COLO829 (cell line): ENCODE measurements at places on chromosomes 3 and 15.

DNA sequence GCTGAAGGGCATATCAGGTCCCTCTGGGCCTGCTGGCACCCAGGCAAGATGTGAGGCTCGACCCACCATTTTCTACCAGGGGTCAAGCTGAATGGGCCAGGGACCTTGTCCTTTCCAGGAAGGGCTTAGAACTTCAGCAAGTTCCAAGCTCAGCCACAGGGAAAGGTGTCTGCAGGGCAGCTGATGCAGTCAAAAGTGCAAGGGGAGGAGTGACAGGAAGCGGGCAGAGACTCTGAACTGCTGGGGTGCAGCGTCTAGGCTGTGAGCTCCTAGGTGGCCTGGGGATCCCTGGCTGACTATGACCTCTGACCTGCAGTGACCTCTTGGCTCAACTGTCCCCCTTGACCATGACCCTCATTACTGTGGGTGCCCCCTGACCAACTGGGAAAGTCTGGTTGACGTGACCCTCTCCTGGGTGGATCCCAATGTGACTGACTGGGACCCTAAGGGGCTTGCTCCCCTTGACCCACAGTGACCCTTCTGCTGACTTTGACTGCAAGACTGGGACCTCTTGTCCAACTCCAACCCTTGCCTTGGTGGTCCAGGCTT, 14.4 kb upstream of the SEC13 start:
- DNase-seq, result no peak

DNA sequence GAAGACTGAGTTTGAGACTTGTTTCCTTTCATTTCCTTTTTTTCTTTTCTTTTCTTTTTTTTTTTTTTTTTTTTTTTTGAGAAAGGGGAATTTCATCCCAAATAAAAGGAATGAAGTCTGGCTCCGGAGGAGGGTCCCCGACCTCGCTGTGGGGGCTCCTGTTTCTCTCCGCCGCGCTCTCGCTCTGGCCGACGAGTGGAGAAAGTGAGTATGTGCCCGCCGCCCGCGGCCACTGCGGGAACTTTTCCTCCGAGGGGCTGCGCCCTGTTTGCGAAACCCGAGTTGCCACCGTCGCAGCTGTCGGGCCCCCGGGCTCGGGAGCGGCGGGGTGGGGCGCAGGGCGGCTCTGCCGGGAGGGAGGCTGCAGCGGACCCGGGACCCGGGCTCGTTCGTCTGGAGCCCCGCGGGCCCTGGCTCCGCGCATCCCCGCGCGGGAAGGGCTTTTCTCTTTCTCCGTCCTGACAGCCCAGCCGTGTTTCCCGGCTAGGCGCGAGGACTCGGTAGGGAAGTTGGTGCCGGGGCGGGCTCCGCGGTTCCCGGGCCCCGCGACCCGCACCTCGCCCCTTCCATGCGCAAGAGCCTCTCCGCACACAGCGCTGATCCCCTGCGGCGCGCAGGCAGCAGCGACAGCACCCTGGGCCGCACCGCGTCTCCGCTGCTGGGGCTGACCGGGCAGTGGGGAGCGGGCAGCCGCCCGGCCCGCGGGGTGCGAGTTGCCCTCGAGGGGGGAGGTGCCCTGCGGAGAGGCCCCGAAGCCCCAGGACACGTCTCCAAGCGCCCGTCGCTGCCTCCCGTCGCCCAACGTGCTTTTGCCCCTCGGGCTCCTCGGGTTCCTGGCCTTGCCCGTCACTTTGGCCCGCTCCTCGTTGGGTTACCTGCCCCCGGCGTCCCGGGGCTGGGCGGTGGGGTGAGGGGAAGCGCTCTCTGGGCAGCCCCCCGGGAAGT, 1.4 kb downstream of the IGF1R start:
- DNase-seq, result no peak

- no peak for DNase-seq
Measured at GRCh38 chr3:113150250-113150649, 61.1 kb upstream of the BOC start.

- no peak for DNase-seq
Measured at GRCh38 chr15:27675571-27675970, 423.5 kb downstream of the OCA2 start.

- DNase-seq, result no peak
Measured at GRCh38 chr15:74129586-74130154, 716 bp upstream of the ISLR2 start.

- DNase-seq, result no peak
Measured at GRCh38 chr3:115627180-115628074, 4.1 kb downstream of the GAP43 start.

- DNase-seq, result no peak
Measured at GRCh38 chr15:73946795-73947370, 20.6 kb downstream of the LOXL1 start.

DNA sequence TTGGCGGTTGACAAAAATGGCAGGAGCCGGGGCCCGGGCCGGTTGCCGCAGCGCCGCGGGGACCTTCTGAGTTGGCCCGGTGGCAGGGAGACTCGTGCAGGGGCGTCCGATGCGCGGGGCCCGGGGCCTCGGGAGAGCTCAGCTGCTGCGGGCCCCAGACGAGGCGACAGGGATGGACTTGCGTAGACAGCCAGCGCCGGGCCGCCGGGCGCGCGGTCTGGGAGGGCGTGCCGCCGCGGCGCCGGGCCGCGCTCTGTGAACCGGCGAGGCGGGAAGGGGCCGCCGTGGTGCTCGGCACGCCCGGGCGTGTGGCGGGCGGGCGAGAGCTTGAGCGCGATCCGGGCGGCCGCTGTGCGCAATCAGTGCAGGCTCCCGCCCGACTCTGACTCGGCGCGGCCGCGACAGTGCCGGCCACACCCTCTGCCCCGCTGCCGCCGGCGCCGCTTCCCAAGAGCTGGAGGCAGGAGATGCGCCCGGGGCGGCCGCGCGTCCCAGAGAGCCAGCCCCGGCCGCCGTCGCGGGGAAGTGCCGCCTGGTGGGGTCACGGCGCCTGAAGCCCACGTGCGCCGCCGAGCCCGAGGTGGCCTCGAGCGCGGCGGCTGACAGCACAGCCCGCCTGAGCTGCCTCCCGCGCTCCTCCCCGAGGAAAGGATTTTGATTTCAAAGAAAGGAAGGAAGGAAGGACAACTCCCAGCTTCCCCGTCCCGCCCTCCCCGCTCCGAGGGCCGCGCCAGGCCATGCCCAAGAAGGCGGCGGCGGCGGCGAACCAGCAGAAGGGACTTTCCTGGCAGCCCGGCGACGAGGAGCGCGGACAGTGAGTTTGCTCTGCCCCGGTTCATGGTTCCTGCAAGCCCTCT, 657 bp downstream of the TLNRD1 start:
- DNase-seq, result no peak

DNA sequence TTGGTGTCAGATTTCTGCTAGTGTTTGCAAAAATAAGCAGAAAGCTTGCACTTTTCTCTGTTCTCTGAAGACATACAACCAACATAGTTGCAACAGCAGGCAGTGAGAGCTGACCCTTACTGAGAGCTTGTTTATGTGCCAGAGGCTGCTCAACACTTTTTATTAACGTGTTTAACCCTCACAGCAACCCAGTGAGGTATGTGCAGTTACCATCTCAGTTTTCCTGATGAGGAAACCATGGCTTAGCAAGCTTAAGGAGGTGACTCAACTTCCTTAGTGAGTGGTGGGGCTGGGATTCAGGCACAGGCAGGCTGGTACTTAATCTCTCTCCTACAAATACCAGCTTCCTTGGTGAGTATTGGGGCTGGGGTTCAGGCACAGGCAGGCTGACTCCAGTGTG, 158.1 kb upstream of the CTDSPL start:
- DNase-seq, result no peak

DNA sequence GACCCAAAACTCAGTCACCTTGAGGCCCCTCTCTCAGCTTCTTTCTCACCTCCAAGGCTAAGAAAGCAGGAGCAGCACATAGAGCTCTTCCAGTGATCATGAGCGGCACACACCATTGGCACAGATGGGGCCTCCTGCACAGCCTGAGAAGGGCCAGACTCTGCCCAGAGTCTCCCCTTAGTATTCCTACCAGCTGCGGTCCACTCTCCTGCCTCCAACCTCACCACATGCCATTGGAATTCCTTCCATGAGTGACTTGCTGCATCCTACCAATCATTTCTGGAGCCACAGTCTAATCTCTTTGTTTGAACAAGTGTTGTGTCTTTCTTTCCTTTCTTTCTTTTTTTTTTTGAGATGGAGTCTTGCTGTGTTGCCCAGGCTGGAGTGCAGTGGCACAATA, 39.3 kb downstream of the CDCP1 start:
- DNase-seq, result no peak

GRCh38 chr3:169953462-169954141, 13.0 kb upstream of the SEC62 start:
- no peak for DNase-seq

DNA sequence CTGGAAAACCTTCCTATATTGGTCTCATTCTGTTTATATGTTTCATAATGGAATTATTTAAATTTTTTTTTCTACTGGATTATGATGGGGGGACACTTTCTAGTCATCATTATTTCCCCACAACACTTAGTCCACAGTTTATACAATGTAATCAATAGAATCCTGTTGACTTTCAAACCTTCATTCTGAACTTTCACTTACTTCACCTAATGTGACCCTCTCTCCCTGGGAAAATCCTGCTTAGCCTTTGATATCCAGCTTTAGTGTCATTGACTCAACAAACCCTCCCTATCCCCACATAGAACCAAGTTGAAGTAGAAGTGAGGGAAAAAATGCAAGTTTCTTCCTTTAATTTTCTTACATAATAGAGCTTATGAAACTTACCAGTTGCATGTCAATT, 666.0 kb downstream of the MECOM start:
- DNase-seq, result no peak

DNA sequence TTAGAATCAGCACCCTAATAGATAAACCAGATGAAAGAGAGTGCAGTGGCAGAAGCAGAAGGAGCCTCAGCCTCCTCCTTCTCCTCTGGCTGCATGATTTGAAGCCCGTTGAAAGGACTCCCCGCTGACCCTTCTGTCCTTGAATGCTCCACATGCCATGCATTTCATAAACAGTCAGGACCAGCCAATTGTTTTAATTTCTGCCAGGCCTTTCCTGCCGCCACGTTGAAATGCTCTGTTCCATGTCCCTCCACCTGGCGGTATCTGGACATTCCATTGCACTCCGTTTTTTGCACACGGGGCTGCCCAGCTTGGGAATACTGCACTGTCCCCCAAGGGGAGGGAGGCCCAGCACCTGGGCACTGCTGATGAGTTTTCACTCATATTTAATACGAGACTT, 35.2 kb upstream of the GLCE start:
- DNase-seq, result no peak

DNA sequence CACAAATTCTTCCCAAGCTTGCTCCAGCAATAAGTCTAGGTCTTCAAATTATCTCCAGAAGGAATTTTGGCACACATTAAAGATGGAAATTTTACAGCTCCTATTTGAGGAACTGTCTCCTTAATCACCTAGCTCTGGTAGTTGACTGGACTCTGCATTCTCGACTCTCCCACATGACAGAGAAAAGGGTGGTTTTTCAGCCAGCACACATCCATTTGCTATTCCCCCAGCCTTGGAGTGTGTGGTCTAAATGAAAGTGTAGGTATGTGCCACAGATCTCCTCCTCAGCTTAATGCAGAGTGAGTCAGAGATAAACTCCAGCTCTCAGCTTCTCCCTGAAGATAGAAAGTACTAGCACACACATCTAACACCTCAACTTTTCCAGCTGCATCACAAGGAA, 62.2 kb upstream of the ALCAM start:
- DNase-seq, result no peak

DNA sequence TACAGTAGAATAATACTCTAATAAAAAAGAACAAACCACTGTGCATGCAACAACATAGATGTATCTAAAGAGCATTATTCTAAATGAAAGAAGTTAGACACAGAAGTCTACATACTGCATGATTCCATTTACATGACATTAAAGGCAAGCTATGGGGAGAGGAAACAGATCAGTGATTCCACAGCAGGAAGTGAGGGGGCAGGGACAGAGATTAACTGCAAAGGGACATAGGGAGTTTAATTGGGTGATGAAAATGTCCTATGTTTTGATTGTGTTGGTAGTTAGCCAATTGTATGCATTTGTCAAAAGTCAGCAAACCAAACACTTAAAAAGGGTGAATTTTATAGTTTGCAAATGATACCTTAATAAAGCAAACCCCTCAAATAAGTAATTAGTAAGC, 13.8 kb downstream of the CRYGS start:
- DNase-seq, result no peak

GRCh38 chr3:39434574-39434973, 28.1 kb downstream of the RPSA start:
- DNase-seq, result no peak
